ENCODE measurements at places on chromosomes 6 and 20.

DNA sequence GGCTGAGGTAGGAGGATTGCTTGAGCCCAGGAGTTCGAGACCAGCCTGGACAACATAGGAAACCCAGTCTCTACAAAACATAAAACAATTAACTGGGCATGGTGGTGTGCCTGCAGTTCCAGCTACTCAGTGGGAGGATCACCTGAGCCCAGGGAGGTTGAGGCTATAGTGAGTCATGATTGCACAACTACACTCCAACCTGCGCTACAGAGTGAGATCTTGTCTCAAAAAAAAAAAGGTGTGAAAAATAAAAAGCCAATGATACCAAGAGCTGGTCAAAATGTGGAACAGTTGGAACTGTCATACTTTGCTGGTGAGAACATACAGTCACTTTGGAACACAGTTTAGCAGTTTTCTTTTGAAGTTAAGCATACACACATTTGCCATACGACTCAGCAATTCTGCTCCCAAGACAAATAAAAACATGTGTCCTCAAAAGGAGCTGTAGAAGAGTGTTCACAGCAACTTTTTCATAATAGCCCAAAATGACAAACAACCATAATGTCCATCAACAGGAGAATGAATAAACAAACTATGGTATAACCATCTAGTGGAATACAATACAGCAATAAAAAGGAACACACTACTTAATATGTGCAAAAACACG, 21.6 kb upstream of the FKBP5 start:
- no peak for DNase-seq

- DNase-seq = no peak
Measured at GRCh38 chr20:61262514-61262913, 10.5 kb downstream of the CDH4 start.

DNA sequence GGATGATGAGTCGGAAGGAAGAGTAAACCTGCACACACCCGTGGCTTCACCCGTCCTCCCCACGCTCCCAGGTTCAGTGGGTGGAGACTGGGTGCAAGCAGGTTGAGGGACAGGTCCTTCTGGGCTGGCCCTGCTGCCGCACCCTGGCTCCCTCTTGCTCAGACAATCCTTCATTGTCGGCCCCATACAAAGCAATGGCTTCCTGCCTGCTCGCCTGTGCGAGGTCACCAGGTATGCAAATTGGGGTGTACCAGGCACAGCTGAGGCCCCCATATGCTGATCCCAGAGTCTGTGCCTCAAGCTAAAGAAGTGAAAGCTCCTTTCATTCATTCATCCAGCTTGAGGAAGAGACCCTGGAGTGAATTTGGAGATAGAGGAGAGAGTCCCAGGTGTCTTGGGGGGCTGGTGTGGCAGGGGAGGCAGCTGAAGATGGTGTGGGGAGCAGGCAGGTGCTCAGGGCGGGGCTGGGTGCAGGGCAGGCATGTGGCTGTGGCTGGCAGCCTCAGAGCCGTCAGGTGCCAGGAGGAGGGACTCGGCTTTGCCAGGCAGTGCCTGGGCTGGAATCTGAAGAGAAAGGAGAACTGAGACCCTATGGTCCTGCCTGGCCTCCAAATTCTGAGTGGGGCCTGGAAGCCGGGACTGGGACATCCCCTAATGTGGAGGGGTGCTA, 4.7 kb downstream of the SLCO4A1 start:
- no peak for DNase-seq

DNA sequence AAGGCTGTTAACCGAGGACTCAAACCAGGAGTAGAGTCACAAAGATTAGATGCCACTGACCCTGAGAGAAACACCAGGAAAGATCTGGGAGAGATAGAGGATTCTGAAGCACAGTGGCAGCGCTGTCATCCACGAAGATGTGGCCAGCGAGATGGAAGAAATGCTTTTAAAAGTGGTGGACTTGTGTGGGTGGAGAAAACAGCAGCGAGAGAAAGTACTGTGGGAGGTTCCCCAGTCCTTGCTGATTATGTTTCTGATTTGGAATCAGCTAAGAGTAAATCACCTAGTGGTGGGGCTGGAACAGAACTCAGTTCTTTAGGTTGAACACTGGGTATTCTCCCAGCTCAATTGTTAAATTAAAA, 435 bp upstream of the ZNF322 start:
- DNase-seq = no peak

DNA sequence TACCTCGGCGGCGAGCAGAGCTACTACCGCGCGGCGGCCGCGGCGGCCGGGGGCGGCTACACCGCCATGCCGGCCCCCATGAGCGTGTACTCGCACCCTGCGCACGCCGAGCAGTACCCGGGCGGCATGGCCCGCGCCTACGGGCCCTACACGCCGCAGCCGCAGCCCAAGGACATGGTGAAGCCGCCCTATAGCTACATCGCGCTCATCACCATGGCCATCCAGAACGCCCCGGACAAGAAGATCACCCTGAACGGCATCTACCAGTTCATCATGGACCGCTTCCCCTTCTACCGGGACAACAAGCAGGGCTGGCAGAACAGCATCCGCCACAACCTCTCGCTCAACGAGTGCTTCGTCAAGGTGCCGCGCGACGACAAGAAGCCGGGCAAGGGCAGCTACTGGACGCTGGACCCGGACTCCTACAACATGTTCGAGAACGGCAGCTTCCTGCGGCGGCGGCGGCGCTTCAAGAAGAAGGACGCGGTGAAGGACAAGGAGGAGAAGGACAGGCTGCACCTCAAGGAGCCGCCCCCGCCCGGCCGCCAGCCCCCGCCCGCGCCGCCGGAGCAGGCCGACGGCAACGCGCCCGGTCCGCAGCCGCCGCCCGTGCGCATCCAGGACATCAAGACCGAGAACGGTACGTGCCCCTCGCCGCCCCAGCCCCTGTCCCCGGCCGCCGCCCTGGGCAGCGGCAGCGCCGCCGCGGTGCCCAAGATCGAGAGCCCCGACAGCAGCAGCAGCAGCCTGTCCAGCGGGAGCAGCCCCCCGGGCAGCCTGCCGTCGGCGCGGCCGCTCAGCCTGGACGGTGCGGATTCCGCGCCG, 994 bp downstream of the FOXC1 start:
- no peak for DNase-seq

DNA sequence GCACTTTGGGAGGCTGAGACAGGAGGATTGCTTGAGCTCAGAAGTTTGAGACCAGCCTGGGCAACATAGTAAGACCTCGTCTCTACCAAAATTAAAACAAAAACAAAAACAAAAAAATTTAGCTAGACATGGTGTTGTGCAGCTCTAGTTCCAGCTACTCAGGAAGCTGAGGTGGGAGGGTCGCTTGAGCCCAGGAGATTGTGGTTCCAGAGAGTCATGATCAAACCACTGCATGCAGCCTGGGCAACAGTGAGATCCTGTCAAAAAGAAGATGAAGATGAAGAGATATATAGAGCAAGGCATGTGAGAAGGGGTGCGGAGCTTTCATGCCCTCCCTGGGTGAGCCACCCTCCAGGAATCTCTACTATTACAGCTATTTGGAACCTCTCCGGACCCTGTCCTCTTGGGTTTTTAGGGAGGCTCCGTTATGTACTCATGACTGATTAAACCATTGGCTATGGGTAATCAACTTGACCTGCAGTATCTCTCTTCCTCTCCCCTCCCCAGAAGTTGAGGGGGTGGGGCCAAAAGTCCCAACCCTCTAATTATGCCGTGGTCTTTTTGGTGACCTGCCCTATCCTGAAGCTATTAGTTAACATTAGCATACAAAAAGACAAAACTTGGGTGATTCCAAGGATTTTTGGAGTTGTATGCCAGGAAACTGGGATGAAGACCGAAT, 9.0 kb downstream of the POLH start:
- DNase-seq = no peak

- no peak for DNase-seq
Measured at GRCh38 chr6:53032849-53033248, 32.4 kb upstream of the FBXO9 start.

DNA sequence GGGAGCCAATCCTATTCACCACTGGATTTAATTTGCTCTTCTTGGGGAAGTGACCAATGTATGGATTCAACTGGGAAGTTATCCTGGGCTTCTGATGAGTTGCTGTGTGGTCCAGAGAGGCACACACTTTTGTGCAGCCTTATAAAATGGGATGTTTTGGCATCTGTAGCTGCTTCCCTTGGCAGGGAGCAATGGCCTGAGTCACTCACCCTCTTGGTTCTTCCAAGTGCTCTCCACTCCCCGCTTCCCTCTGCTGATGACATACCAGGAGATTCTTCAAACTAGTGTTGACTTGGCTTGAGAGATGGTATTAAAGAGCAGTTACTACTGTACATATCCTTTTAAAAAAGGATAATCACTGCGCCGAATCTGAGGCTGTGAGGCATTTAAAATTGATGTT, 105.8 kb downstream of the JARID2 start:
- no peak for DNase-seq

- no peak for DNase-seq
Measured at GRCh38 chr6:35202066-35202546, 11.7 kb upstream of the SCUBE3 start.

- peak; percentile 49 for DNase-seq
Measured at GRCh38 chr20:20010639-20011500, 6.3 kb upstream of the NAA20 start.

DNA sequence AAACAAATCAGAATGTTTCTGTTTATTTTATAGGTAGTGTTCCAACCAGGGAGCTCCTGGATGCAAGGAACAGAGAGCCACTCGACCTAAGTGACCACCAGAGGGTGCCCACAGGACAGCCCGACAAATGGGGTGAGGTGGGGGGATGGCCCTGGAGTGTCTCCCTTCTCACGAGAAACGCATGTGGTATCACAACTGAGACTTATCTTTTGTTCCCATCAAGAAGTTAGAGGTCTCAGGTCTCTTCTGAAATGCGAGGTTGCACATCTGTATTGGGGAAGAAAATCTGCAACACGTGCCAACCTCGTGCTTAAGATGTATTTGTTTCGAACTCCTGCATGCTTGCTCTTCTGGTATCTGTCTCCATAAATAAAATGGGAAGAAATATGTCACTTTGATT, 104.0 kb downstream of the ISM1 start:
- no peak for DNase-seq

- no peak for DNase-seq
Measured at GRCh38 chr6:123941855-123942254, 138.2 kb downstream of the NKAIN2 start.

DNA sequence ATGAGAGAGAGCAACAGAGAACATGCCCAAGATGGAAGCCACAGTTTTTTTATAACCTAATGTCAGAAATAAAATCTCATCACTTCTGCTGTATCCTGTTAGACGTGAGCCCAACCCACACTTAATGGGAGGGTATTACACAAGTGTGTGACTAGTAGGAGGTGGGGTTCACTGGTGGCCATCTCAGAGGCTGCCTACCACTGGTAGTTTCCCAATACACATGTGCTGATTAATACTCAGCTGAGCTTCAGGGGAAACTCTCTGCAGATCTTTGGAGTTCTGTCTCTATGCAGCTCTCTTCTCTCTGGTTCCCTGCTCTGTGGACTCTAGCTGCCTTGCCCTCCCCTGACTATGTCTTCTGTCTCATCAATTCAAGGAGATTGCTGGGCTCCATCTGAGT, 35.7 kb downstream of the CNBD2 start:
- DNase-seq = no peak

GRCh38 chr20:259981-260380, 2.5 kb downstream of the DEFB132 start:
- DNase-seq = no peak

GRCh38 chr20:48139262-48140041, 354.2 kb upstream of the SULF2 start:
- DNase-seq = no peak

DNA sequence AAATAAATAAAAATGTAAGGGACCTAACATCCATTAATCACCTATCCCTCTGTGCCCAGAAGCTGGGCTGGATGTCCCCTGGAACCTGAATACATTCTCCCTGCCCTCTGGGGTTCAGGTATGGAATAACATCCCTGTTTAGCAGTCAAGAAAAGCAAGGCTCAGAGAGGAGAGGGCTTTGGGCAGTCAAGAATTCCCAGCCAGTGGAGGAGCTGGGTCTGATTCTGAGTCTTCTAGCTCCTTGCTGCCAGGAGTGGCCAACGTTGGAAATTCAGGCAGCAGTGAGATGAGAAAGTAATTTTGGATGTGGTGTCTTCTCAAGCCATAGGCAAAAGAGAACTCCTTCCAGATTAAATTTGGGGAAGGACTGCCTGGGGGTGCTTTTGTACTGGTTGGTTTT, 42.6 kb upstream of the ZNFX1 start:
- DNase-seq = no peak

- no peak for DNase-seq
Measured at GRCh38 chr6:3281631-3282475, 23.1 kb downstream of the PSMG4 start.

GRCh38 chr20:46358346-46359058, 47.9 kb downstream of the ELMO2 start:
- no peak for DNase-seq

DNA sequence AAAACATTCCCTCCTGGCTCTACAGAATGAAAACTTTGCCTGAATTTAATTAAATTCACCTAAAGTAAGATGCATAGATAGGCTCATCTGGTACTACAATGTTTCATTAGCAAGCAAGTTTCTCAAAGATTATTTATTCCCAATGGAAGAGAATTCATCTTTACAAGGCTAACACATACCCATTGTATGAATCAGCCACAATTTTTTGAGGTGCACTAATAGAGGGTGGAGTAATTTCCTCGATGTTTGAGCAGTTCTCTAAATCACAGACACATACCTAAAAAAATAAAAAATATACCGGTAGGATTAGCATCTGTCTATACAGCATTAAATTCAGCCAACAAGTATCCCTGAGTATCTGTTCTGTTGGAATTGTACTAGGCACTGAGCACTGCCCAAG, 32.7 kb downstream of the ROS1 start:
- DNase-seq = no peak

DNA sequence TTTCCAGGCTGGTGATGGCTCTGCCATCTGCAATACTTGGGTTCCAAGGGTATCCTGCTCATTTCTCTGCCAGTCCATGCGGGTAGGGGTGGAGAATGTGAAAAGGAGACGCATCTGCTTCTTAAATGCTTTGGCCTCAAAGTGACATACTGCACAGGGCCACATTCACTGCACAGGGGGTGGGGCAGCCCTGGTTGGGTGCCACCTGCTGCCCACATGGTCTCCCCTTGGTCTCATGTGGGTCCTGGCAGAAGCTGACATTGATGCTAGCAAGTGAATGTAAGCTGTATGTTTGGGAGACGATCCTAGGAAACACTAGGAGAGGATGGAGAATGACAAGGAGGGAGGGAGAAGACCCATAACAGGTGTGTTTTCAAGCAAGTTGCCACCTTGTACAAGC, 140.9 kb downstream of the EDN3 start:
- DNase-seq = no peak

- no peak for DNase-seq
Measured at GRCh38 chr20:36538026-36538722, 3.1 kb upstream of the MYL9 start.

GRCh38 chr20:37808233-37809070, 94.5 kb upstream of the VSTM2L start:
- DNase-seq = no peak
